Vein endothelial cell (primary cell): ENCODE measurements at places on chromosomes 1 and 21. TPM values are rescaled to one million over a fixed set of nuclear protein-coding genes. Genes with fewer than 3 reads are reported as not detected.

The CSF1 gene
- 21.0 and 22.5 TPM in 2 replicates for total RNA-seq

The CCDC18 gene
- total RNA-seq, result 4.6 and 9.3 TPM in 2 replicates

The TCHH gene
- total RNA-seq, result not detected in 2 replicates

The ST6GALNAC5 gene
- 0.98 TPM in 1 of 2 replicates, not detected in the other for total RNA-seq

The MSH4 gene
- total RNA-seq, result 0.10 and 0.33 TPM in 2 replicates

The CHRM3 gene
- total RNA-seq, result 1.1 and 2.0 TPM in 2 replicates

The FCRL5 gene
- not detected in 2 replicates for total RNA-seq

The NECTIN4 gene
- under 0.01 and 0.65 TPM in 2 replicates for total RNA-seq
